ENCODE measurements at places on chromosomes 7 and 10.

GRCh38 chr10:72186258-72186981 lies 29.4 kb upstream of the ANAPC16 start:
- DNase-seq, result no peak

DNA sequence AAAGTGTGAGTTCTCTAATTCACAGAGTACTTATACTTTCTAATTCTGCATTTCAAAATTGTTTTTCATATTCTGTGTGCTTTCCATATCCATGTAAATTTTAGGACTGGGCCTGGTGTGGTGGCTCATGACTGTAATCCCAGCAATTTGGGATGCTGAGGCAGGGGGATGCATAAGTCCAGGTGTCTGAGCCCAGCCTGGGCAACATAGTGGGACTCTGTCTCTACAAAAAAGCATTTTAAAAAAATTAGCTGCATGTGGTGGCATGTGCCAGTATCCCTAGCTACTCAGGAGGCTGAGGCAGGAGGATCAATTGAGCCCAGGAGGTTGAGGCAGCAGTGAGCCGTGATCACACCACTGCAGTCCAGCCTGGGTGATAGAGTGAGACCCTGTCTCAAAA lies 382.6 kb upstream of the AKR1E2 start:
- DNase-seq, result no peak

GRCh38 chr10:122186816-122187810 lies 84.0 kb upstream of the BTBD16 start:
- DNase-seq, result no peak

- DNase-seq, result no peak
These were observed 68.9 kb downstream of the MET start for GRCh38 chr7:116740755-116741462.

GRCh38 chr10:132364594-132364970 lies 32.4 kb upstream of the PWWP2B start:
- no peak for DNase-seq

- DNase-seq, result no peak
These were observed 8.0 kb upstream of the SHH start for GRCh38 chr7:155820246-155820645.

DNA sequence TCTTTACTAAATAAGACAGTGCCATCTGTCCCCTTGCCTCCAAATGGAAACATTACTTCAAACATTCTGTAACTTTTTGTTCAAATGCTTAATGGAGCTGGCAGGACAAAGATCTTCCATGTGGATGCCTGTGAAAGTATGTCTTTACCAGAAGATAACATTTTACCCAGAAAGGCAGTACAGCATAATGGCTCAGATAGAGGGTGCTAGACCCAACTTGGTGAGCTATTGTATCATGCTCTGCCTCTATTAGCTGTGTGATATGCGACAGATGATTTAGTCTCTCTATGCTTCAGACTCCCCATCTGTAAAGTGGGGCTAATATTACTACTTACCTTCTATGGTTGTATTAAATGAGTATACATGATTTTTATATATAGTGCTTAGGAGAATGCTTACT lies 8.8 kb upstream of the SMKR1 start:
- DNase-seq, result no peak

DNA sequence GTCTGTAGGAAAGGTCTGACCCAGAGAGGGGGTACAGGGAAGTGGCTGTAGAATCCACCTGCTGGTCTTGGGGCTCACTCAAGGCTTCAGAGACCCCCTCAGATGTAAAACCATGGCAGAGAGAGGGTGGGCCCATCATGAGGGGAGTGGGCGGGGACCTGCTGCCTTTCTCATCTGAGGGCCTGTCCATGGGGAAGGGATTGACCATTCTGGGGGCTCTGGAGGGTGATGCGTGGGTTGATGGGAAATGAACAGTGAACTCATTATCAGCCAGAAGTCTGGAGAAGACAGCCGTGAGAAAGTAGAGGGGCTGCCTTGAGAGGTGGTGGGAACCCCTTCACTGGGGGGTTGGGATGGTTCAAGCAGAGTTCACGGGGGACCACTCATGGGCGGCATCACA lies 66.8 kb downstream of the MINDY4 start:
- DNase-seq, result no peak

Data from activated T-helper 2 cell treated with anti-CD3 and anti-CD28 coated beads, Interferon-gamma antibody, Interleukin-2, Interleukin-4, amounts not matched to agents 10 μg/mL and 5 μg/mL and 100 μg/mL, durations not matched to agents 14 hours and 24 hours and 36 hours (primary cell).